Adrenal gland (tissue), 19 donors: ENCODE measurements at places on chromosomes 12 and 14. TPM values are rescaled to one million over a fixed set of nuclear protein-coding genes. Genes with fewer than 3 reads are reported as not detected.

CACNA1C gene
- total RNA-seq: 1.4 TPM

GRCh38 chr12:92540782-92541423 is 161.9 kb upstream of the PLEKHG7 start:
- no peaks in the 10 kb centered on the region for H3K27me3 ChIP-seq
- H3K4me3 ChIP-seq: no peak overlapping the region
- no peak for DNase-seq
- H3K4me1 ChIP-seq: no peaks in the 10 kb centered on the region

- no peak for DNase-seq
- no peaks in the 10 kb centered on the region for H3K27me3 ChIP-seq
- H3K27ac ChIP-seq: no peak overlapping the region
- no peaks in the 10 kb centered on the region for H3K36me3 ChIP-seq
- H3K4me3 ChIP-seq: no peak overlapping the region
- H3K4me1 ChIP-seq: no peaks in the 10 kb centered on the region
These were observed 285.7 kb upstream of the RTL1 start for GRCh38 chr14:101189266-101189665.

NRL gene
- 20.2 TPM for total RNA-seq

DRAM1 gene
- 40.9 TPM for total RNA-seq

NUDT14 gene
- 27.6 TPM for total RNA-seq

ADSS1 gene
- total RNA-seq: 10.0 TPM

GRCh38 chr14:23464700-23465099 is 4.8 kb upstream of the NGDN start:
- no peaks in the 10 kb centered on the region for H3K4me1 ChIP-seq
- H3K27ac ChIP-seq: no peak overlapping the region
- DNase-seq: no peak
- no peak overlapping the region for H3K4me3 ChIP-seq

GRCh38 chr14:68518761-68519670 is 273.9 kb downstream of the ZFP36L1 start:
- no peak overlapping the region for H3K4me3 ChIP-seq
- peaks cover 29% of the 10 kb centered on the region for H3K4me1 ChIP-seq
- no peak overlapping the region for H3K27ac ChIP-seq

GRCh38 chr12:100164153-100164704 is 21.6 kb upstream of the BLTP3B start:
- H3K27me3 ChIP-seq: no peaks in the 10 kb centered on the region
- H3K36me3 ChIP-seq: no peaks in the 10 kb centered on the region
- peaks cover 13% of the 10 kb centered on the region for H3K4me1 ChIP-seq
- no peak for DNase-seq

GSC gene
- total RNA-seq: 0.06 TPM

- no peak for DNase-seq
- H3K27me3 ChIP-seq: no peaks in the 10 kb centered on the region
- no peak overlapping the region for H3K27ac ChIP-seq
- H3K36me3 ChIP-seq: no peaks in the 10 kb centered on the region
These were observed 11.2 kb upstream of the NCKAP1L start for GRCh38 chr12:54486173-54486867.
